ENCODE measurements at places on chromosomes 7 and 10.

DNA sequence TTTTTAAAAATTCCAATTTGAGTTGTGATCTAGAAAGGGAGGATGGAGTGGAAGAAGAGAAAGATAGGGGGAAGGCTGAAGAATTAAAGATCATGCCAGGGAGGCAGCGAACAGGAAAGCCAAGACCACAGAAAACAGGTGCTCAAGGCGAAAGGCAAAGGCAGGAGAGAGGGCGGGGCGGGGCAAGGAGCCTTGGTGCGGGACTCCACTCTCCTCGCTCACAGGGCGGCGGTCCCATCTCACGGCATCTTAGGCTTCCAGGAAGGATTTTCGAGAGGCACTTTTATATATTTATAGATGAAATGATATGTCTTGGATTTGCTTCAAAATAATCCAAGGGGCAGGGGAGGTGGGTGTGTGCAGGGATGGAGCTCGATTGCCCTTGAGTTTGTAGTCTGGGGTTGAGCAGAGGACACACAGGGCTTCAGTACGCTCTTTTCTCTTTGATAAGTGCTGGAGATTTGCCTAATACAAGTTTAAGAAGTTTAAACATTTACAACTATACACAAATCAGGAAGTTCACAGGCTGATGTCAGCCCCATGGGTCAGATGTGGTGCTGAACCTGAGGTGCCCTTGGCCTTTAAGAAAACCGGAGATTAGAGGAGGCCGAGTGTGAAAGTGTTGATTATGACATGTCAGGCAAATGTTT, 161.1 kb downstream of the PRKAG2 start:
- no peak for DNase-seq

- DNase-seq: no peak
Observed at GRCh38 chr7:151008143-151008510, 16.2 kb downstream of the ATG9B start.

DNA sequence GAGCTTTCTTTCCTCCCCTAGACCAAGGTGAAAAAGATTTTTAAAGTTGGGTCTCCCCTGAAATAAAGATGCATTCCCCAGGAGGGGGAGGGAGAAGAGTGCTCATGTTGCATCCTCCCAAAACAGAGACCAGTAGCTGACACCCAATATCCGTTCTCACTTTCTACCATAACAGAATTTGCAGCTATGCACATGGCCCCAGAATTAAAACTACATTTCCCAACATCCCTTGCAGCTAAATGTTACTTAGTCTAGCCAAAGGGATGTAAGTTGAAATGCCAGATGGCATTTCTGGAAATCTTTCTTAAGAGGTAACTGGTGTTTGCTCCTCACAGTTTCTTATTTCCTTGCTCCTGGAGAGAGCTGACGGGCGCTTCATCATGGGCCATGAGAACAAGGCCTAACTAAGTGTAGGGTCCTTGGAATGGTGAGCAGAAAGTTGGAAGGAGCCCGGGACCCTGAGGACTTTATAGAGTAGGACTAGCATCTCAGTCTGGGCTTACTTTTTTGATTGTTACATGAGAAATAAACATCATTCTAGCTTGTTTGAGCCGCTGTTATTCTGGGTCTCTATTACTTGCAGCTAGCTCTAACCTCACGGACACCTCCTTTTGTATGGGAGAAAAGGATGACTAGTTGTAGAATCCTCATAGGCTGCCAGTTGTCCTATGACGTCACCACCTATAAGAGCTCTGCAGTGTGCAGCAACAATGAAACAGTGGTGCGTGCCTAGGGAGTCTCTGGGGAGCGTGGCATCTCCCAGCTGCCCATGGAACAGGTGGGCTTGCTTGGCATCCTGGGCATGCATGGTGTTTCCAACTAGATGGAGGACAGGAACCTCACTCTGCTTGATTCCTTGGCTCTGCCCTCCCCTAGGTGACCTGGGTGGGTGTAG, 46.1 kb upstream of the EXOC6 start:
- peak; percentile 71 for DNase-seq

GRCh38 chr10:12602521-12602920, 253.2 kb downstream of the CAMK1D start:
- DNase-seq: no peak

- no peak for DNase-seq
Observed at GRCh38 chr7:5286933-5287332, 4.2 kb downstream of the SLC29A4 start.

DNA sequence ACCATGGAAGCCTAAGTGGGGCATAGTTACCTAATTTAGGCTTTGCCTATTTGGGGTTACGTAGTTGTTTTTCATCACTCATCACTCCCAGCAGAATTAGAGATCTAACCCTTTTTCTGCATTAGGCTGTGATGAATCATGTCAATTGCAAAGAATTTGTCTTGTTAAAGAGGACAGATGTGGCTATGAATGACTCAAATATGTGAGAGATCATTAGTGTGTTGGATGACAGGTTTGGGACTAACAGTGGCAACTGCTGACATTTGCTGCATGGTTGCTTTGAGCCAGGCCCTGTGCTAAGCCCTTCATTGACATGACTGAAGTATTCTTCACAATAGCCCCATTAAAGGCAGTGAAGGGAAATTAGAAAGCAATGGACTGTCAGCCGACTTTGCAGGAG, 83.4 kb upstream of the BMPER start:
- peak; percentile 90 for DNase-seq

DNA sequence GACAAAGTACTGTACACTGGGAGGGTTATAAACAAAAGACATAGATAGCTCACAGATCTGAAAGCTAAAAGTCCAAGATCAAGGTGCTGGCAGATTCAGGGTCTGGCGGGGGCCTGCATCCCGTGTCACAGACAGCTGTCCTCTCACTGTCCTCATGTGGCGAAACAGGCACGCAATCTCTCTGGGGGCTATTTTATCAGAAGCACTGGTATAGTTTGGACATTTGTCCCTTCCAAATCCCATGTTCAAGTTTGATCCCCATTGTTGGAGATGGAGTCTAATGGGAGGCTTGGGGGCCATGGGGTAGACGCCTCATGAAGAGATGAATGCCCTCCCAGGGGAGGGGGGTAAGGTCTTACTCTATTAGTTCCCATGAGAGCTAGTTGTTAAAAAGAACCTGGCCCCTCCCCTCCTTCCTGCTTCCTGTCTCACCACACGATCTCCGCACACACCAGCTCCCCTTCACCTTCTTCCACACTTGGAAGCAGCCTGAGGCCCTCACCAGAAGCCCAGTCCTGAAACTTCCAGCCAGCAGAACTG, 72.5 kb upstream of the UCN3 start:
- DNase-seq: no peak

DNA sequence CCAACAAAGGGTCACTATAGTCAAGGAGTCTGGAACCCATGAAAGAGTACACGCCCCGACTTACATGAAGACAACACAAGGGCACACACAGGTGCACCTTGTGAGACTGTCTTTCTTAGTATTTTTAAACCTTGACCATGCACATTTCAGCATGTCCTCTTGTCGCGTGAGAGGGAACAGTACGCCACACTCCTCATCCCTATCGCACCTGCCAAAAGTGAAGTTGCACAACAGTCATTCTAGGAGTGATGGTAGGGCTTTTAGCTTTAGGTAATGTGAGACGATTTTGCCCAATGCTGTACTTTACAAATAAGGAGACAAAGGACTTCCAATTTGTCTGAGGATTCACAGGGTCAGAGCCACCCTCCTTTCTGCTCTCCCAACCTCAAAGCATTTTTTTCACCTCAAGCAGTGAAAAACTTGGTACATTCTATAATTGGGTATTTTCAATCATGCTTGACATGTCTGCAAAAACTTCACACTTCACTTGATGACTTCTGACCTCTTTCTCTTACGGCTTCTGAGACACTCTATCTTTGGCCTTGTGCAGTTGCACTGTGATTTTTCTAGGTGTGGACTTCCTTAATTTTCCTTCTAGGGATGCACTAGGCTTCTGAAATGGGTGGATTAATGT, 173.9 kb upstream of the GRB10 start:
- no peak for DNase-seq

DNA sequence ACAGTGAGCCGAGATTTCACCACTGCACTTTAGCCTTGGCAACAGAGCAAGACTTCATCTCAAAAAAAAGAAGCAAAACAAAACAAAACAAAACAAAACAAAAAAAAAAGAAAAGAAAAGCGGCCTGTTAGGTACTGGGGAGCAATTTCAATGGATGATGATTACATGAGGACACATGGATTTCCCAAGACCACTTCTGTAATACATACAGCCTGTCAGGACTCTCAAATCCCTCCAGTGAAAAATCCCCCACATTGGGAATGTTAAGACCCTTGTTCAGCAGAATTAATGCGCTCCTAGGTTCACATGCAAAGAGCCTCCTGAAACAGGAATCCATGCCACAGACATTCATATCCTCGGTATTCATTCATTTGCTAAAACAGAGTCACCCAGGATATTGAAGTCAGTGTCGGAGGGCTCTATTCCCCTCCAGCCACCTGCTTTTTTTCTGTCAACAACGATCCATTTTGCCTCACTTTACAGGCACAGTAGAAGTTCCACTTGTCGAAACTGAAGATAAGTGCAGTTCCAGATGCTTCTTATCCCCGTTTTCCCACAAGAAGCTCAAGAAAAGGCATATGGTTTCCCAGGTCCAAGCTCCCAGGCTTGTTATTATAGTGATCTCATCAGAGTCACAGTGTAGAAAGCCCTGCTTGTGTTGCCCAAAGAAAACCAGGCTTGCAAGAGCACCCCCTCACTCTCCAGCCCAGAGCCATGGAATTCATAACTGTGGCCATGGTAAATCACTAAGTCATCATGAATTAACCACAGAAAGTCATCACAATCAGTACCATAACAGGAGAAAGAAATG, 20.2 kb downstream of the SLC16A12 start:
- peak; percentile 98 for DNase-seq

DNA sequence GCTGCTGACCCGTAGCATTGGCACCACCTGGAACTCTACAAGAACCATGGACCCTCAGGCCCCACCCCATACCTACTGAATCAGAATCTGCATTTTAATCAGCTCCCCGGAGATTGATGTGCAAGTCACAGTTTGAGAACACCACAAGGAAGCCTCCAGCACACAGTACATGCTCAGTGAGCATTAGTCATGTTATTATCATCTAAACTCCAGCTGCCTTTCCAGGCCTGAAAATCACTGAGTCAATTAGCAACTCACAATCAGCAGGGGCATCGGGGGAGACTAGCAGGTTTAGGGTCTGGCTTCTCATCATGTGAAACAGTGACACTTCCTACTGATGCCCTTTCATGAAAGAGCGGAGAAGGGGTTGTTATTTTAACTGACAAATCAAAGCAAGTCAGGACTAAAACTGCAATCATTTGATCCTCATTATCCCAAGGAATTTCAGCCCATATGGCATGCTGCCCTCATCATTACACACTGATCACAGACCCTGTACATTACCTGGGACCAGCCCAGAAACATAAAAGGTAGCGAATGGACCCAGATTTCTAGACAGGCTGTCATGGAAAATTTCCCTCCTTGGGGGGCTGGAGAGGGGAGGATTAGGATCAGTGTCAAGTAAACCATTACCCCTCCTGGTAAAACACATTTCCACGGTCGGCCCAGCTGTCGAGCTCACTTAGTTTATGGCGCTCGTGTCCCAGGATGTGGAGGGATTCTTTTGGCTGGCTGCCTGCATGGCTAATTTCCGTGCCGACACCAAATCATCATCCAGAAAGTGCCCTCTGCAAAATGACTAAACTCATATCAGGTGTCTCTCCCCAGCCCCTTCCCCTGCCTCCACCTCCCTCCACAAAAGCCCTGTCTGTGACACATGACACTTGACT, 122.8 kb downstream of the PRLHR start:
- DNase-seq: peak; percentile 43

DNA sequence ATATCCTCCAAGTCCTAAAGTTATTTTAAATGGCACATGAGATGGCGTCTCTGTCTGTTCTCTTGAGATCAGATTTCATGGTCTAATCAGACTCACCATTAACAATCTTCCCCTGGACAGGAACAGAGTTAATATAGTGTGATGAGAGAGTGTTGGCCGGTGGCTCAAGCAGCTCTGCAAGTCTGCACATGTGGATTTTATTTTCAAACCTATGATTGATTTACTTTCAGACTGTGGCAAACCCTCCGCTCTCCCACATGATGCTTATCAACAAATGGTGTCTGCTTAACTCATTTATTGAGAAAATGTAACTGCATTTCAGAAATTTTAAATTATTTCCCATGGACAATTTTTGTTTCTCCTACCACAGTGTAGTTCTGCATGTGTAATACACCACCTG, 46.5 kb upstream of the HGF start:
- no peak for DNase-seq

DNA sequence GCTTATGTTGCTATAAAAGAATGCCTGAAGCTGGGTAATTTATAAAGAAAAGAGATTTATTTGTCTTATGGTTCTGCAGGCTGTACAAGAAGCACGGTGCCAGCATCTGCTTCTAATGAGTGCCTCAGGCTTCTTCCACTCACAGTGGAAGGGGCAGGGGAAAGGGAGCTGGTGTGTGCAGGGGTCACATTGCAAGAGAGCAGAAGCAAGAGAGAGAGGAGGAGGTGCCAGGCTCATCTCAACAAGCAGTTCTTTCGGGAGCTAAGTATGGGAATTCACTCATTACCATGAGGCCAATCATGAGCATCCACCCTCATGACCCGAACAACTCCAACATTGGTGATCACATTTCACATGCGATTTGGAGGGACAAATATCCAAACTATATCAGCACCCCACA, 17.2 kb upstream of the SLK start:
- no peak for DNase-seq

- DNase-seq: peak; percentile 66
Observed at GRCh38 chr10:17431871-17432311, 22.5 kb downstream of the ST8SIA6 start.

DNA sequence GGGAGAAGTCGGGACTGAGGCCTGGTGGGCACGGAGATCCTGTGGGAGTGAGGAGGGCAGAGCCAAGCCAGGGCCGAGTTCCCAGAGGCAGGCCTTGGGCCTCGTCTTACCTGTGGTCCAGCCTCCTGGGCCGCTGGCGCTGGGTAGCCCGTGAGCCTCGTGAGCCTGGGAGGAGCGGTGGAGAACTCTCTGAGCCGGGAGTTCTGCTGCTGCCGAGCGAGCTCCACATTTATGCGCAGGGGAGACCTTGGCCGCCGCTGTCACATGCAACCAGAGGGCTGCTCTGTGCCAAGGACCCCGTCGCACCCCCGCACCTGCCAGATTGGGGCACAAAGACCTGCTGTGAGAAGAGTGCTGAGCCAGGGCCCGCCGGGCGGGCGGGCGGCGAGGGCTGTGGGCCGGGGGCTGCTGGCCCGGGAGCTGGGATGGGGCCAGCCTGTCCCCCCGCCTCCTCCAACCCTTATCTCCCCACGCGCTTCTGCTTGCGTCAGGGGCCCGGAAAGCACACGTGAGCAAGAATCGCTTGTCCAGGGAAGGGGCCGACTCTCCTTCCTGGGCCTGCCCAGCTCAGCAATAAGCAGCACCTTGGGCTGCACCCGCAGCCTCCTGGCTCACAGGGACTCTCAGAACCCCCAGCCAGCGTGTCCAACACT, 10.2 kb downstream of the VENTX start:
- no peak for DNase-seq

- no peak for DNase-seq
Observed at GRCh38 chr10:132148261-132149251, 38.2 kb upstream of the DPYSL4 start.
